T-helper 1 cell (primary cell): ENCODE measurements at places on chromosomes 2 and 18.

- DNase-seq, result no peak
Measured at GRCh38 chr18:371609-371982, 103.7 kb upstream of the THOC1 start.

- no peak for DNase-seq
Measured at GRCh38 chr2:40169430-40169829, 282.5 kb downstream of the SLC8A1 start.

DNA sequence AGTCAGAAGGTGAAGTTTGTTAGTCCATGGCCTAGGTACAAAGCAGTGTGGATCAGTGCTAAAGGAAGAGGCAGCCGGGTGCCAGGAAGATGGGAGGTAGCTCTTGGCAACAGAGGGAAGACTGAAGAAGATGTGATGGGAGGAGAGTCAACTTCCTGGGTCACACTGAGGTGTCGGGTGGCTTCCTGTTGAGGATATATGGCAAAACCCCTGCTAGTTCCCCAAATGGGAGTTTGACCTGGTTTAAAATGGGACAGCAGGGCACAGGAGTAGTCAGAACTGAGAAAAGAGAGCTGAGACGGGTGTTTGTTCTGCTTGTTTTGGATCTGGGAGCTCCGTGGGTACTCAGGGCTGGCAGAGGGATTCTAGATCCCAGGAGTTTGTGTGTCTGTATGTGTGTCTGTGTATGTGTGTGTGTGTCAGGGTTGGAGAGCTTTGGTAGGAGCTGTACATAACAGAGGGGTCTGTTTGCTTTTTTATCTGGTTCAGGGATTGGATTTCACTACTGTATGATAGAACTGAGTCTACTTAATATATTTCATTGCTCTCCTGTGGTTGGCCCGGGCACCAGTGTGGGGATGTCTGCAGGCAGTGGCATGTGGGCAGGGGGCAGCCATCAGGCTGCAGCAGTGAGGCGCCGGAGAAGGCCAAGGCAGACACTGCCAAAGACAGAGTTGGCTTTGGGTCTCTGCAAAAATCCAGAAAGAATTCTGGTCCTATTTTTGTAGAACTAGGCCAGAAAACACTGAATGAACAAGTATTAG lies 17.1 kb downstream of the MXD1 start:
- no peak for DNase-seq

DNA sequence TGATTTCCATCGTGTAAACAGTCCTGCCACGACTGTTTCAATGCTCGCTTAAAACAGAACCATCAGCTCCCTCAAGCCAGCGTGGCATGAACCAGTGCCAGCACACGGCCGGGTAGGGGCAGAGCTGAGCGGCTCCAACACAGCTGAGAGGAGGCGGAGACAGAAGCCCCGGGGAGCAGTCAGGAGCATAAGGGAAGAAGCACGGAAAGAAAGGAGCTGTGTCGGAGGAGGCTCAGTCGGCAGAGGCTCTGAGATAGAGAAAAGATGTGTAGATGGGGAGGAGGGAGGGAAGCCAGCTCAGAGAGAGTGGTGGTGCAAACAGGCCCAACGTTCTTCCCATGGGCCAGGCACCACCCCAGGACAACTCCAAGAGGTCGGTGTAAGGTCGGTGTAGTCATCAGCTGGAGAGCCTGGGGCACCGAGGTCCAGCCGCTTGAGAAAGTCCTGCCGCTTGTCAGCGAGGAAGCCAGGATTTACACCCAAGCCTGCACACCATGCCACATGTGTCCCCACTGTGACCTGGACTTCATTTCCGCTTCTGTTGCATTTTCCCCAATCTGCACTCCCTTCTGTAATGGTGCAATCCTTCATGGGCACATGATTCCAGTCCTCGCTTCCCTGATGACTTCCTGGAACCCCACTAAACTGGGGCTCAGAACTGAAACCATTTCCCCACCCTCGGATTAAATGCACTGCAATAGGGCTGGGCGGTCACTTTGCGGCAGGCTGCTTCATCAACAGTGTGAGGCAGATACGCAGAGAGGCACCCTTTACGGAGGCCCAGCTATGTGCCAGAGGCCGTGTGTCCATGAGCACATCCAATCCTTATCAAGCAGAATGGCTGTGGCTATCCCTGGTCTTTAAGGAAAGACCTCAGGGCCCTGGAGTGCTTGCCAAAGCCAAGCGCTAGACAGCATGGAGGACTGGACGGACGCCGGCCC lies 43.5 kb downstream of the CYP27C1 start:
- no peak for DNase-seq

GRCh38 chr2:27464443-27464842 lies 22.3 kb downstream of the KRTCAP3 start:
- DNase-seq, result no peak

DNA sequence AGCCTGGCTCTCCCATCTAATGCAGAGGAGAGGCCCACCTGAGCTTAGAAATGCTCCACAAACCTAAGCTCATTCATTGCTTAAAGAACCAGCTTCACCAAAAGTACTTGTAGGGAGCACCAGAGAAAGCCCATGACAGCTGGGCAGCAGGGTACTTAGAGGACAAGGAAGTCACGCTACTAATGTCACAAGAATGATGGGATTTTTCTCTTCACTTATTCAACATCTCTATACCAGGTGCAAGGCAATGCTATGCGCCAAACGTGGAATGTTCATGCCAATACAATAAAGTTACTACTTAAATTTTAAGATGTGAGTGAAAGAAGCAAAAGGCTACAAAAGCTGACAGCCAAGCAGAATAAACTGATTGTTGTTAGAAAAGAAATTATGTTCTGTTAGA lies 36.0 kb downstream of the LONRF2 start:
- no peak for DNase-seq

GRCh38 chr2:275466-275865 lies 10.7 kb downstream of the ACP1 start:
- DNase-seq, result no peak

DNA sequence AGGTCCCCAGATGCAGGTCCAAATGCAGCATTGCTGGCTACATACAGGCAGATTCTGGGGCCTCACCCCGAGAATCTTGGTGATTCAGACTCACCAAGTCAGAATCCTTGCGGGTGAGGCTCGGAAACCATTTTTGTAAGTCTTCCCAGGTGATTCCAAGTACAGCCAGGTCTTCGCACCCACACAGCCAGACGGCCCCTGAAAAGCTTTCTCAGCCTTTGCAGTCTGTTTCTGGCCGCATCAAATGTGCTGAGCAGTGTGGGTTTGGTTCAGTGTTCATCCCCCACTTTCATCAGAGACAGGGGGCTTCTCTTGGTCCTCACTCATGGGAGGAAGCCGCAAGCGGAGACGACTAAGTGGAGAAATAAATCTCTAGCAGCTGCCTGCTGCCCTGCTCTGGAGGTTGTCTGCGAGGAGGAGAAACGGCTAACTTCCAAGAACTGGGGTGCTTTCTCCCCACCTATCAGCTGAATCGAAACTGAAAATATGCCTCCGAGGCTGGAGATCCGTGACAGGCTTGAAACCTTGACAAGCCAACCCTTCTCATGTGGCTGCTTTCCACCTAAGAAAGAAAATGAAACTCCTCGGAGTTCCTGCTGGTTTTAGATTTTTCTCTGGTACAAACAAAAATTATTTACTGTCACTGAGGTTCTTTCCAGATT lies 8.9 kb upstream of the TMEM185B start:
- no peak for DNase-seq

DNA sequence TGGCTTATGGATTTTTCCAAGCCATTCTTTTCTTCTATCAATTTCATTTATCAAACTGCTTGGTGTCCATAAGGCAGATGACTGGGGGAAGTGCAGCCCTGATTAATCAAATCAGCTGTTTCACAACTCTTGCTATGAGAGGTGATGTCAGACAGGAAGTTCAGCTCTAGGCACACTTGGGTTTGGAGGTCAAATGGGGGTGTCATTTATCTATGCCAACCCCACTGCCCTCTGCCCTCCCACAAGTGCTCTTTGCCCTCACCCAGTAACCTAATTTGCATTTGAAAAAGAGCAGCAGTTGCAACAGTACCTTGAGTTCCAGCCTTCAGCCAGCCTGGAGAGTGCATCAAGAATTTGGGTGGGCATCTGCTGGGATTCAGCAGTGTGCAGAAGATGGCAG lies 431.3 kb upstream of the SPRED2 start:
- DNase-seq, result no peak

GRCh38 chr2:98839292-98839691 lies 96.7 kb downstream of the CRACDL start:
- DNase-seq, result no peak

DNA sequence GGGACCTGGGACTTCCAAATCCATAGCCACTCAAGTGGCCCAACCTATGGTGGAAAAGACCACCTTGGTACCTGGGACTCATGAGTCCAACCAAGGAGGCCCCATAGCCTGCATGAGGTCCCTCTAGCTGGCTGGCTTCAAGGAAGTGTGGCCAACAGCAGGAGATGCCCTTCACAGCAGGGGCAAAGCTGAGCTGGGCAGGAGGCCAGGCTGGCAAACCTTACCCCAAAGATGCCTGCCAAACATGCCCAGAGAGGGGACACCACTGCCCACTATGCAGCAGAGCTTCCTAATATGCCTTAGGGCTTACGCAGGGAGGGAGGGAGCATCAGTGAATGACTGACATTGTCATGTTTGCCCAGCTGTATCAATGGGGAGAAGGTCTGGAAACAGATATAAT lies 188.0 kb upstream of the GLI2 start:
- no peak for DNase-seq

- DNase-seq, result no peak
Measured at GRCh38 chr2:218986148-218986761, 1.3 kb upstream of the FEV start.

- no peak for DNase-seq
Measured at GRCh38 chr2:231470246-231470900, 6.1 kb upstream of the NCL start.

DNA sequence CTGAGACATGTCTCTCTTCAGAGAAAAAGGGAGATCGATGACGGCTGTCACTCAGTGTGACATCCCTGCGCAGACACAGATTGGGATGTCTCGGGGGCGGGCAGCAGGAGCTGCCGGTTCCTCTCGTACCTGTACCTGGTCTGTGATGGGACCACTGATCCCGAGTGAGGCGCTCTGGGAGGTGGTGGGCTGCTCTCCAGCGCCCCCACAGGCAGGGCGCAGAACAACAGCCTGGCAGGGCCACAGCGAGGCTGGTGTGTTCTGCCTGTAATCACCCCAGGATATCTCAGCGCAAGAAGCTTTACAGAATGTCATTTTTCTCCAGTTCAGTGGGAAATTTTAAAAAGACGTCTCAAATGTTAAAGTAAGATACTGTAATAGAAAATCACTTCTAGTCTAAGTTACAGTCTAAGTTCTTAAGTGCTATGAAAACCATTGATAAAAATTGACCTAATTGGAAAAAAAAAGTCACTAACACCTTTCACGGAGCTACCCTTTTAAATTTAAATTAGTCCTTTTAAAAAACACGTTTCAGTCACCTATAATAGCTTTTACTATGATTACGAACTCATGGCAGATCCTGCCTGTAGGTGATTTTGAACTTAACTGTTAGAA lies 189.8 kb downstream of the SNTG2 start:
- no peak for DNase-seq

DNA sequence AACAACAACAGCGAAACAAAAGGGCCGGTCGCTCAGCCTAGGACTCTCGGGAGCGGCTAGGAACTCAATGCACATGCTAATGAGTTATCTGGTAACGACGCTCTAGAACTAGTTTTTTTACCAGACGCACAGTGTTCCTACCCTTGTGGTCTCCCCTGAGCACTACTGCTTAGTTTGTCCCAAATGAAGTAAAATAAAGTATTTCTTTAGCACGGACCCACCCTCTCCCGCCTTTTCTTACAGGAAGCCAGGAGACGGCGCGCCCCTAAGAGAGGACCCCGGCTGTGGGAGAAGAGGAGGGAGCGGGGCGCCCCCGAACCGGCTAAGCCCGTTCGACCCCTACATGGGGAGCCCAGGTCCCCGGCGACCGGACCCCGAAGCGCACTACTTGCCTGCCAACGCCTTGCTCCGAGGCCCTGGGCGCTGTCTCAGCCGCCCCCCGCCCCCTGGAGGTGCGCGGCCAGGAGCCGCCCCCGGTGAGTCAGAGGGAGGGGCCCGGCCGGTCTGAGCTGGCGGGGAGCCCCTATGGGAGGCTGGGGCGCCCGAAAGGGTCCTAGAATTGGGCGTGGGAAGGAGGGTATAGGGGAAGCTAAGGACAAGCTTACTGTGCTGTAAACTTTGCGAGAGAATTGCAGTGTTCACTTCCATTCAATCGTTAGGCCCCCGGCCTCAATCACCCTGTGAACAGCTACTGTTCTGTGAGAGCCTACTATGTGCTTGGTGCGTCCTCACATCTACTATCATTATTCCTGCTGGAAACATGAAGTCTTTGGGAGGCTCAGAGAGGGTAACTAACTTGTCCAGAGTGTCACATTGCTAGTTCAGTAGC lies 3.6 kb upstream of the CAPG start:
- no peak for DNase-seq

- no peak for DNase-seq
Measured at GRCh38 chr18:78303519-78304191, 676.0 kb upstream of the SALL3 start.

- DNase-seq, result no peak
Measured at GRCh38 chr2:200308546-200309295, 2.2 kb downstream of the SPATS2L start.

- no peak for DNase-seq
Measured at GRCh38 chr18:57085371-57085770, 61.5 kb upstream of the BOD1L2 start.

DNA sequence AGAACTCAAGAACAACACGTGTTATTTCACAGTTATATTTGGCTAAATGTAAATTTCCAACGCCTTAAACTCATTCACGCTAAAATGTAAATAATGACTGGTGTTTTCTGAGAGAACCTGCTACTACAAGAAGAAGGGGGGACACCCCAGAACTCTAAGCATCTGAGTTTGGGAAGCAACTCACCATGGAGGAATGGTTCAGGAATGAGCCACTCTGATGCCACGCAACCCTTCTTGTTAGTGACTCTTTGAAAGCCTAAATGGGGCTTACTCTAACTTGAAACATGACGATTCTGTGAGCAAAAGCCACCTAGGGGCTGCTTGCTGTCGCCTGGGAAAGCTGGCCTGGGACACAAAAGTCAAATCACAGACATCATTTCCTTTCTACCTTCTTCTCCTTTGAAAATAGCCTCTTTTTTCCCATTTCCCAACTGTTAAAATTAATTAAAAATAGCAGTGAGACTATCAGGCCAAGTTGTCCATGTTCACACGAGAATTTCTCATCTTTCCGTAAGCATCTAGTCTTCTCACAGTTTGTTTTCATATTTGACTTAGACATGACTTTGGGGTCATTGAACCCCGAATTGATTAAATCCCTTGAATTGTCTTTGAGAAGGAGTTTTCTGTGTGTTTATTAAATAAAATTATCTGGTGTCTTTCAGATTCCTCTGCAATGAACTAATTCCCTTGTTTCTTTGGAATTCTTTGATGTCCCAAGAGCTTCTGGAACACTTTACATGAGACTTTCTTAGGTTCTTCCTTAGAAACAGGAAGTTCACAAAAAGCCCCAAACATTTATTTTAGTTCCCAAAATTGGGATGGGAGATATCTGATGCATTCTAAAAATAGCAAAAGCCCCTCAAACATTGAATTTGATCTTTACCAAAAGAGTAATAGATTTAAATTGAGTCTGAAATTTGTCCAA lies 75.5 kb upstream of the CABLES1 start:
- DNase-seq, result no peak

GRCh38 chr2:80092474-80092873 lies 212.1 kb downstream of the LRRTM1 start:
- no peak for DNase-seq
